ENCODE measurements at places on chromosomes 3 and 15. TPM values are rescaled to one million over a fixed set of nuclear protein-coding genes. Genes with fewer than 3 reads are reported as not detected.
A peak's percentile ranks its signal among the peaks of the same experiment; 100 is the strongest.

GRCh38 chr3:126983653-126984390, 907 bp downstream of the PLXNA1 start:
- peaks cover 14% of the 10 kb centered on the region for H3K4me1 ChIP-seq
- peaks cover 11% of the 10 kb centered on the region for H3K27me3 ChIP-seq
- no peak overlapping the region for H3K27ac ChIP-seq
- DNase-seq: peak; percentile 54
- H3K36me3 ChIP-seq: no peaks in the 10 kb centered on the region

GRCh38 chr3:61650719-61651410, 89.5 kb downstream of the PTPRG start:
- no peak overlapping the region for H3K27ac ChIP-seq
- no peaks in the 10 kb centered on the region for H3K36me3 ChIP-seq
- no peak for DNase-seq
- no peaks in the 10 kb centered on the region for H3K4me1 ChIP-seq

DNA sequence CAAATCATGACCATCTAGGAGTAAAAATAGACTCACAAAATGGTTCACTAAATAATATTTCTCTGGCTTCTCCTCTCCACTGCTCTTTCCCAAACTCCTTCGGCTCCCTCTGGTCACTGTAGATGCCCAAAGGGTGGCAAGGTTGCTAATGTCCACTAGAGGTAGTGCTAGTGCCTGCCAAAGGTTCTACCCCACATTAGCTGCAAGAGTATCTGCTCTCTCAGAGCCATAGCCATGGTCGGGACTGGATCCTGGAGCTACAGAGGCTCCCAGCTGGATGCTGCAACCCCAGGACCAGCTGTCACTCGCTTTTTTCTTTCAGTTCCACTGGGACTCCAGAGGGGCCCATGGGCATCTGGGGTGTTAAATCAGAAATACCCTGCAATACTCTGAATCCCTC, 8.5 kb downstream of the HTR3D start:
- peaks cover 3% of the 10 kb centered on the region for H3K27me3 ChIP-seq
- no peaks in the 10 kb centered on the region for H3K36me3 ChIP-seq

DNA sequence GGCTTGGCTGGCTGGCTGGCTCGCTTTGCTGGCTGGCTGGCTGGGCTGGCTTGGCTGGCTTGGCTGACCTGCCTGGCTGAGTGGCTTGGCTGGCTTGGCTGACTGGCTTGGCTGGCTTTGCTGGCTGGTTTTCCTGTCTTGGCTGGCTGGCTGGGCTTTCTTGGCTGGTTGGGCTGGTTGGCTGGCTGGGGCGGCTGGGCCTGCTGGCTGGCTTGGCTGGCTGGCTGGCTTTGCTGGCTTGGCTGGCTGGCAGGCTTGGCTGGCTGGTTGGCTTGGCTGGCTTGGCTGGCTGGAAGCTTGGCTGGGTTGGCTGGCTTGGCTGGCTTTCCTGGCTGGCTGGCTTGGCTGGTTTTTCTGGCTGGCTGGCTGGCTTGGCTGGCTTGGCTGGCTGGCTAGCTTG, 435.6 kb downstream of the GOLGA6L6 start:
- no peaks in the 10 kb centered on the region for H3K36me3 ChIP-seq
- no peak overlapping the region for H3K27ac ChIP-seq
- no peaks in the 10 kb centered on the region for H3K4me1 ChIP-seq

DNA sequence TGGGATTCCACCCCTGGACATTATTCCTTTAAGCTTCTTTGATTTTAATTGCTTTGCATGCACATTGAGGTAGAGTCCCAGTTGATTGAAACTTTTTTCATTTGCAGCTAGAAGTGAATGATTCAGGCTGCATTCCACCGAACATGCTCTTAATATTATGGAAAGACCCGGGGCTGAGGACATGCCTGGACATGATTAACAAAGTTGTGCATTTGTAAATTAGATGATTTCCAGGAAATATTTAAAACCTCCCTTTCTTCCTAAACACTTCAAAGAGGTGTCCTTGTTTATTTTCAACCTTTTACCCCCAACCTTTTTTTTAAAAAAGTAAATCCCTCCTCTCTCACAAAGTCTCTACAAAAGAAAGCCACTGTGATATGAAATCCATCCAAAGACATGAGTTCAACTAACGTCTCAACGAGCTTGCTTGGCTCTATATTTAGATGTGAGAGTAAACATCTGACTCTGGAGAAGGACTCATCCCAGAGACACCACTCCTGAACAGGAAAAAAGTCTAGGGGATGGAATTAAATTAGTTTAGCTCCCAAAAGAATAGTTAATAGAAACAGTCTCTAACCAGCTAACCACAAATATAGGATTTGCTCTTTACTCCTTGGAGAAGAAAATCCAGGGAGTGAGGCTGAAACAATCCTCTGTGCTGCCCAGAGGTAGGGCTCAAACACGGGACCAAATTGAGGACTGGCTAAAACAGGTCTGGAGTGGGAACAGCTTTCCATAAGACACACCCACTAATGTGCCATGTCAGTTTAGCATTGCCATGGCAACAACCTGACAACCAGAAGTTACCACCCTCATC, 83.1 kb downstream of the XXYLT1 start:
- peaks cover 21% of the 10 kb centered on the region for H3K4me1 ChIP-seq
- DNase-seq: no peak
- H3K27ac ChIP-seq: no peak overlapping the region
- no peaks in the 10 kb centered on the region for H3K27me3 ChIP-seq
- H3K4me3 ChIP-seq: no peak overlapping the region
- H3K36me3 ChIP-seq: peaks cover 18% of the 10 kb centered on the region

- no peaks in the 10 kb centered on the region for H3K4me1 ChIP-seq
- DNase-seq: no peak
- no peaks in the 10 kb centered on the region for H3K36me3 ChIP-seq
- H3K27me3 ChIP-seq: peaks cover 8% of the 10 kb centered on the region
- H3K27ac ChIP-seq: no peak overlapping the region
Observed at GRCh38 chr3:179526482-179526881, 36.2 kb upstream of the ACTL6A start.

DNA sequence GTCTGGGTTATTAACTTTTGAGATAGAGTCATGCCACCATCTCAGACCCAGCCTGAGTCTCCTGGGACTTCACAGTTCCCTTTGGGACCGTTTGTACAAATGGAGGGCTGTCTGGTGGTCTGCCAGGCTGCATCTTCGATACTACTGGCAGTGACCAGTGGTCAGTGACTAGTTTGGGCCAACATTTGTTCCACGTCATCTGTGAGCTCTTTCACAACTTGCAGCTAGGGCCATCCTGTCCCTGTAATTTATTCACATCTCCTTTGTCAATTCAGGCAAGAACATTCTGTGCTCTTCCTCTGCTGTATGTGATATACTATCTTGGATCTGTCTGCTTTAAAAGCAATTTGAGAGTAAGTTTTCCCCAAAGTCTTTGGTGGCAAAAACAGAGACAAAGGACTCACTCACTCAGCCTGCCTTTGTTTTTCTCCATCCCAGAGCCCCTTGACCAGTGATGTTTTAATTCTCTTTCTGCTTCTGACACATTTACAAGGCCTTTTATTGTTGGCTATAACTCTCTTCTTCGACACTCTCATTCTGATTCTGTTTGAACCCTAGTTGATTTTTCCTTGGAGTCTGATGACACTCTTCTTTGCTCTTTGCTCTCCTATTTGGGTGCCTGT, 353.4 kb downstream of the EPHB1 start:
- peaks cover 5% of the 10 kb centered on the region for H3K27me3 ChIP-seq
- H3K36me3 ChIP-seq: no peaks in the 10 kb centered on the region
- no peak overlapping the region for H3K27ac ChIP-seq
- no peak for DNase-seq
- H3K4me3 ChIP-seq: no peak overlapping the region

CYP8B1 gene
- total RNA-seq: not detected

GRCh38 chr15:64072812-64073211, 20.8 kb downstream of the CIAO2A start:
- no peaks in the 10 kb centered on the region for H3K27me3 ChIP-seq
- H3K4me1 ChIP-seq: peaks cover 15% of the 10 kb centered on the region
- no peak for DNase-seq
- H3K36me3 ChIP-seq: peaks cover 11% of the 10 kb centered on the region
- no peak overlapping the region for H3K4me3 ChIP-seq

GRCh38 chr15:37096558-37097143, 3.7 kb downstream of the MEIS2 start:
- DNase-seq: no peak
- H3K27me3 ChIP-seq: peaks cover 85% of the 10 kb centered on the region
- no peak overlapping the region for H3K27ac ChIP-seq
- H3K4me1 ChIP-seq: peaks cover 27% of the 10 kb centered on the region

SOX2 gene
- not detected for total RNA-seq

CHP1 gene
- total RNA-seq: 41.3 TPM

C2CD4B gene
- not detected for total RNA-seq

- peak overlapping the region; percentile 78 for H3K4me3 ChIP-seq
- peak; percentile 60 for DNase-seq
- peak overlapping the region; percentile 95 for H3K27ac ChIP-seq
- peaks cover 34% of the 10 kb centered on the region for H3K4me1 ChIP-seq
Observed at GRCh38 chr3:44439499-44440295, 37.8 kb downstream of the ZNF445 start.

GRCh38 chr3:19506171-19506570, 357.9 kb downstream of the KCNH8 start:
- H3K4me1 ChIP-seq: no peaks in the 10 kb centered on the region
- no peaks in the 10 kb centered on the region for H3K27me3 ChIP-seq
- no peak for DNase-seq

DNA sequence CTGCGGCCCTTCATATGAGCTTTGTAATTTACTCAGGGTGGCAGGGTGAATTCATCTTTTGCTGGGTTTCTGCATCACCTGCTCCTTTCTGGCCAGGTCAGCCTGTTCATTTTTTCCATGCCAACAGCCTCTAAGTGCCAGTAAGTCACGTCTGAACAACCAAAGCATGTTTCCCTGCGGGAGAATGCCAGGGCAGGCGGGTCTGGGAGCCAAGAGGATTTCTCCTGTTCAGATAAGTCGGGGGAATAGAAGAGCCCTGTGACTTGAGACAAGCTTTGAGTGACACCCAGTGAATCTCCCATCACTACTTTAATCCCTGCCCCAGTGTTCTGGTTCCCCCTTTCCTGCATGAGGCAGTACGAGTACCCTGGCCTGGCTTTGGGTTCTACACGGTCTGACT, 153.1 kb downstream of the PGPEP1L start:
- no peak for DNase-seq
- no peaks in the 10 kb centered on the region for H3K36me3 ChIP-seq
- H3K27ac ChIP-seq: peak overlapping the region; percentile 49
- H3K4me1 ChIP-seq: peaks cover 39% of the 10 kb centered on the region

- H3K27ac ChIP-seq: peak overlapping the region; percentile 81
- DNase-seq: no peak
- no peaks in the 10 kb centered on the region for H3K27me3 ChIP-seq
- peaks cover 85% of the 10 kb centered on the region for H3K4me1 ChIP-seq
Observed at GRCh38 chr15:38558372-38559059, 6.1 kb downstream of the RASGRP1 start.

GRCh38 chr3:49554633-49555265, 472 bp downstream of the BSN start:
- peak overlapping the region; percentile 32 for H3K4me3 ChIP-seq
- H3K27me3 ChIP-seq: peaks cover 39% of the 10 kb centered on the region
- H3K27ac ChIP-seq: no peak overlapping the region
- H3K36me3 ChIP-seq: no peaks in the 10 kb centered on the region
- peak; percentile 87 for DNase-seq
- peaks cover 17% of the 10 kb centered on the region for H3K4me1 ChIP-seq

DNA sequence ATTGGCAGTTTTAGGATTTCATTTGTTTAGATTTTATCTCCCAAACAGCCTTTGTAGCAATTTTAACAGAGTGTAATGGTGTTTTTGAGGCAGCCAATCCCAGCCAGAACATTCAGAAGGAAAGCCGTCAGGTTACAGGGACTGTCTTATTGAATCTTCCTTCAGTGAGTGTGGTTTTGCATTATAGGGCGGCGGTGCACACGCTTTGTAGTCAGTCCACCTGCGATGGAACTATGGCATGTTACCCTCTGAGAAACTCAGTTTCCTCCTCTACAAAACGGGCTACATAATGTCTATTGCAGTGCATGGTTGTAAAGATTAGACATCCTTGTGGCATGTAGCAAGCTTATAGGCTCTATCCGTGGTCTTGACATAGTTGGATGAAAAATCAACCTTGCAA, 1.0 kb downstream of the LRRC28 start:
- H3K27me3 ChIP-seq: no peaks in the 10 kb centered on the region
- H3K4me3 ChIP-seq: peak overlapping the region; percentile 89
- H3K4me1 ChIP-seq: peaks cover 23% of the 10 kb centered on the region
- peak overlapping the region; percentile 67 for H3K27ac ChIP-seq
- no peak for DNase-seq

VGLL4 gene
- total RNA-seq: 37.8 TPM

- no peaks in the 10 kb centered on the region for H3K27me3 ChIP-seq
- H3K36me3 ChIP-seq: peaks cover 3% of the 10 kb centered on the region
- no peak for DNase-seq
- no peaks in the 10 kb centered on the region for H3K4me1 ChIP-seq
- H3K27ac ChIP-seq: no peak overlapping the region
Observed at GRCh38 chr3:126852511-126852910, 130.4 kb upstream of the PLXNA1 start.

- no peak for DNase-seq
- H3K4me1 ChIP-seq: no peaks in the 10 kb centered on the region
- H3K36me3 ChIP-seq: no peaks in the 10 kb centered on the region
- no peak overlapping the region for H3K4me3 ChIP-seq
- no peak overlapping the region for H3K27ac ChIP-seq
- H3K27me3 ChIP-seq: peaks cover 10% of the 10 kb centered on the region
Observed at GRCh38 chr3:150090006-150090405, 119.3 kb upstream of the PFN2 start.

DNA sequence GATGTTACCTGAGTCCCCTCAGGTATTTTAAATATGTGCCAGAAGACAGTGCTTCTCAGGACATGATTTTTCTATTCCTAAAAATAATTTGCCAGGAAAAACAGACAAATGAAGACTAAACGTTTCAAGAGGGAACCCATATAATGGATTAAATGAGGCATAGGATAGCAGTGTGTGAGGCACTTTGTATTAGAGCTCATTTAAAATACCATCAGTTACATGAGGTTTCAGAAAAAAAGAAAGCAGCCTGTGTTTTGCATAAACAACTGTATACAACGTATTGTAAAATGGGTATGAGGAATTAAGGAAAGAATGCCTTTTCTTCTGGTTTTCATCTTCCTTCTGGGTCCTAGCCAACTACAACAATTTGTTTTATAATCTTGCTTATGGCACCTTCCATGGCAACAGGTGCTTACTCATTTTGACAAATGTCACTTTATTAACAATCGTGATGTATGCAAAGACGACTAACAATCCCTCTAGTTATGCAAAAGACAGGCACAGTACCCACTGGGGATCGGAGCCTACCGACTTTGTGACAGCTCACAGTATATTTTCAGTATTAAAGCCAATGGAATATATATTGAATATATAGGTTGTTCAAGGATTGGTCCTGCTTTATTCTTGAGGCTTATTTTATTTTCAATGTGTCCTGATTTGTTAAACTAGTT, 231.6 kb upstream of the ZNF717 start:
- H3K27ac ChIP-seq: no peak overlapping the region
- no peaks in the 10 kb centered on the region for H3K27me3 ChIP-seq
- no peak overlapping the region for H3K4me3 ChIP-seq
- no peak for DNase-seq
- H3K4me1 ChIP-seq: no peaks in the 10 kb centered on the region
- no peaks in the 10 kb centered on the region for H3K36me3 ChIP-seq
